ENCODE measurements at places on chromosomes 2 and 18.
A peak's percentile ranks its signal among the peaks of the same experiment; 100 is the strongest.

- DNase-seq = no peak
These were observed 122.5 kb downstream of the FOXI3 start for GRCh38 chr2:88329815-88330603.

GRCh38 chr18:61575419-61575818 is 242.2 kb downstream of the CDH20 start:
- no peak for DNase-seq

DNA sequence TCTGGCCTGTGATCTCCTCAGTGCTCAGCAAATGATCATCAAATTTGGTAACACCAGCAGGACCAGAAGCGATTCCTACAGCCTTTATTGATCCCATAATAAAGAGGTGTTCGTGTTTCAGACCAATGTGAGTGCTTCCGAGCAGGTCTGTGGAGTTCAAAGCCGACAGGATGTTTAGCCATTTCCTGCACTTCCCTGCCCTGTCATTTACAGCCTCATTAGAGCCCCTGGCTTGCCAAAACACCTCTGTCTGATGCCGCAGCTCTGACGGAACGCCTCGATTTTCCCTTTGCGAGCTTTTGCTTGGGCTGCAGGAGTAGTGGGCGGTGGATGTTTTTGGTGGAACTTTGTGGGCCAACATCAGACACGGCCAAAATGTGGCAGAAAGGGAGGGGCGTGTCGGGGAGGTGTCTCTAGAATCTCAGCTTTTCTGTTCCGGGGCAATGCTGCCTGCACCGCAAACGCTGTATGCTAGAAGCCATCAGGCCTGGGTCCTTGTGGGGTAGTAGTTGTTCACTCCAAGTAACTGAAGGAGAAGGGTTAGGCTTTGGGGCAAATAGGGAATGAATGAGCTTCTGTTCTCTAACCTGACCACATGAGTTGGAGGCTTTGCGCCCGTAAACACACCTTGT is 26.1 kb upstream of the INHBB start:
- DNase-seq = no peak

GRCh38 chr2:231720292-231720986 is 12.1 kb downstream of the PTMA start:
- DNase-seq = no peak

GRCh38 chr18:61531182-61531581 is 198.0 kb downstream of the CDH20 start:
- DNase-seq = no peak

DNA sequence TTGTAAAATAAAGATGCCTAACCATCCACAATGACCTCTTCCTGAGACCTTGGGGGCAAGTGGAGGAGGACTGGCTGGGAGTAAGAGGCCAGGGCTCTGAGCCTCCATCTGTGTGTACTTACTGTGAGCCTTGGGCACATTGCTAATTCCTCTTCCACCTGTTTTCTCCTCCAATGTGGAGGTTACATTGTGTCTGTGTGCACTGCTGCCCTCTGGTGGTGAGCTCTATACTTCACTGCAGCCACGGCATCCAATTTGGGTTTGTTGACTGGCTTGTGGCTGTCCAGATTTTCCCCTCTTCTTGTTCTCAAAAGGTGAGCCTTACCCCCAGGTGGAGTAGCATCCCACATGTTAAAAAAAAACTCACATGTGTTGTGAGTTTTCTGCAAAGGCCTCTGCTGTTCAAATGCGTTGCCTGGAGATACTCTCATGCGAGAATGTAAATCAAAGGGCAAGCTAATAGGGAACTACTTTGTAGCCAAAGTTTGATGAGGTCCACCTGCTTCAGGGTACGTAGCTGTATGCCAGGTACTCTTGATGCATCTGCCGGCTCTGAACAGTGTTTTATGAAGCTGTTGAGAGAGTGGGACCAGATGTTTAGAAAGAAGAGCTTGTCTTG is 80.8 kb downstream of the APOB start:
- DNase-seq = peak; percentile 36

- DNase-seq = no peak
These were observed 9.3 kb downstream of the PTH2R start for GRCh38 chr2:208415897-208416296.

- DNase-seq = no peak
These were observed 280.9 kb downstream of the NEDD4L start for GRCh38 chr18:58324824-58325480.

DNA sequence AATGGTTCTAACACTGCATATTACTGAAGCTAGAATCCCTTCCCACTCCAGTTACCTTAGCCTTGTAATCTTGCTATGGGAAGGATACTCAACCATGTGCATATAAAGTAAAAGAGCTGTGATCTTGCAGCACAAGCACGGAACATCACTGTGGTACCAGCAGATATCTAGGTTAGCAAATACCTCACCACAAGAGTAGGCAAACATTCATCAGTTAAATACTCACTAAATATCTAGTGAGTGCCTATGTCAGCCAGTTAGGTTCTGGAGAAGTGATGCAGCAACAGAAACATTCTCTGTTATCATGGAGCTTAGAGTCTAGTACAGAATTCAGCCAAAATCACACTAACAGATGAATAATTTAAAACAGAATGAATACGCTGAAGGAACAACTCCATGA is 349.6 kb upstream of the UBE2E3 start:
- no peak for DNase-seq

DNA sequence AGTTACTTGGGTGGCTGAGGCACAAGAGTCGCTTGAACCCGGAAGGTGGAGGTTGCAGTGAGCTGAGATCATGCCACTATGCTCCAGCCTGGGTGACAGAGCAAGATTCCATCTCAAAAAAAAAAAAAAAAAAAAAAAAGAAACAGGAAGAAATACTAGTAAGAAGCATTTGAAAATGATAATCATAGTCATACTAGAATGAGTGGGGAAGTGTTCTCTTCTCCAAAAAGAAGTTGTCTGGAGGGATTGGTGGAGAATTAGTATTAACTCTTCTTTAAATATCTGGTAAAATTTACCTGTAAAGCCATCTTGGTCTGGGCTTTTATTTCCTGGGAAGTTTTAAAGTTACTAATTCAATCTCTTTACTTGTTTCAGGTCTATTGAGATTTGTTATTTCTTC is 131.8 kb downstream of the FAM210A start:
- DNase-seq = no peak

DNA sequence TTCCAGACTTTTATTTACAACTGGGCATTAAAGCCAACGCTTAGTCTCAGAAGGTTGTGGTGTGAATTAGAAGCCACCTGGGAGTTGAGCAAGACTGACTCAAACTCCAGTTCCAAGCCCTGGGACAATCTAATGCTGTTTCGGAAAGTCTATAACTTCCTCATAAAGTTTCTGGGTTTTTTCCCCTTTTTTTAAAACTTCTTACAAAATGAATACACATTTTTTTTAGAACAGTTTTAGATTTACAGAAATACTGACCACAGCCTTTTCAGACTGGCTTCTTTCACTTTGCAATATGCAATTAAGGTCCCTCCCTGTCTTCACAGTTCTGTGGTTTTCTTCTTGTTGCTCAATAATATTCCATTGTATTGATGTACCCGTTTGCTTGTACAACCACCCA is 115.9 kb upstream of the TWIST2 start:
- no peak for DNase-seq

- DNase-seq = no peak
These were observed 145.7 kb downstream of the PTGR3 start for GRCh38 chr18:75063196-75063595.

- DNase-seq = no peak
These were observed 15.6 kb downstream of the SCN1A start for GRCh38 chr2:166112193-166112605.

DNA sequence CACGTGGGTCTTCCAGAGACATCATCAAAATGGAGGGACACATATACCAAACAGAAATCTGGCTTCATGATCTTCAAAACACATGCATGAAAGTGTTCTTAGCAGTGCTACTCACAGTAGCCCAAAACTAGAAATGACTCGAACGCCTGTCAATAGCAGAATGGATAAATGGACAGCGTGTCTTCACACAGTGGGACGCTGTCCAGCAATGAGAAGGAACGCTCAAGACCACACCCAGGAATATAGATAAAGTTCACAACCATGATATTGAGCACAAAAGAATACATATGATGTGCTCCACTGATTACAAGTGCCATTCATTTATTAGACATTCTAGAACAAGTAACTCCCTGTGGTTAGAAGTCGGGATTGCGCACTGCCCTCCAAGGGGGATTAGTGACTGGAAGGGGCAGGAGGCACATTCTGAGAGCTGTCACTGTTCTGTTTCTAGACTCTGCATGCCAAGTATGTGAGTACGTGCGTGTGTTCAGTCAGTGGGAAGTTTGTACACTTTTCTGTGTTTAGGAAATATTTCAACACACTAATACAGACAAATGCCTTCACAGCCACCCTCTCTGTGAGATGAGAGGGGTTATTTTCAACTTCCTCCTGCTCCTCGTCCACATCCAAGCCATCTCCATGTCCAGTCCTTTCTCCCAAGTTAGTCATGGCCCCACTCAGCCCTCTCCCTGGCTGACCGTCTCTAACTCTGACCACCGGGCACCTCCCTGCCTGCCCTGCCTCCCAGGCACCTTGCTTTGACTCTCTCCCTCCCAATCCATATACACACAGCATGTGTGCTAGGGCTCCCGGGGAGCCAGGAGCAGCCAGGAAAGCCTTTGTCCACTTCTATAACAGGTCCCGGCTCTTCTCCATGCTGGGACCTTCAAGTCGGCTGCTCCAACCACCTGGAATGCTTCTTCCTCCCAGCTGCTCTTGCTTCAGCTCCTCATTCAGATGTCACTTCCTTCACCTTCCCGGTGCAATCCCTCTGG is 26.9 kb upstream of the TNS1 start:
- no peak for DNase-seq

DNA sequence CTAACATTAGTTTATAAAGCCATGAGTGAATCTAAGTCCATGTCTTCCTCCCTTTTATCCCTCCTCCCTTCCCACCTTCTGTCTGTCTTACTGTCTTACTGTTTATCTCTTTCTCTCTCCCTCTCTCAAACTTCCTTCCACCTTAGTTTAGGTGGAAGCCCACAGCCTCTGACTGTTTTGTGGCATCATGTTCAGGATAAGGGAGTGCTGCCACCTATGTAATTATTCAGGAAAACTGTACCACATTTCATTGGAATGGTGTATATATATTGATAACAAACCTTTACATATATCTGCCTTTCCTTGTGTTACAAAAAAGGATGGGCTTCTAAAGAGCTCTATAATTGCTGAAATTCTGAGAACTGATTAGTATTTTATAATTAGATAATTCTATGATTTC is 48.7 kb downstream of the NETO1 start:
- DNase-seq = no peak

- no peak for DNase-seq
These were observed 70.8 kb upstream of the NOSTRIN start for GRCh38 chr2:168731616-168732015.

DNA sequence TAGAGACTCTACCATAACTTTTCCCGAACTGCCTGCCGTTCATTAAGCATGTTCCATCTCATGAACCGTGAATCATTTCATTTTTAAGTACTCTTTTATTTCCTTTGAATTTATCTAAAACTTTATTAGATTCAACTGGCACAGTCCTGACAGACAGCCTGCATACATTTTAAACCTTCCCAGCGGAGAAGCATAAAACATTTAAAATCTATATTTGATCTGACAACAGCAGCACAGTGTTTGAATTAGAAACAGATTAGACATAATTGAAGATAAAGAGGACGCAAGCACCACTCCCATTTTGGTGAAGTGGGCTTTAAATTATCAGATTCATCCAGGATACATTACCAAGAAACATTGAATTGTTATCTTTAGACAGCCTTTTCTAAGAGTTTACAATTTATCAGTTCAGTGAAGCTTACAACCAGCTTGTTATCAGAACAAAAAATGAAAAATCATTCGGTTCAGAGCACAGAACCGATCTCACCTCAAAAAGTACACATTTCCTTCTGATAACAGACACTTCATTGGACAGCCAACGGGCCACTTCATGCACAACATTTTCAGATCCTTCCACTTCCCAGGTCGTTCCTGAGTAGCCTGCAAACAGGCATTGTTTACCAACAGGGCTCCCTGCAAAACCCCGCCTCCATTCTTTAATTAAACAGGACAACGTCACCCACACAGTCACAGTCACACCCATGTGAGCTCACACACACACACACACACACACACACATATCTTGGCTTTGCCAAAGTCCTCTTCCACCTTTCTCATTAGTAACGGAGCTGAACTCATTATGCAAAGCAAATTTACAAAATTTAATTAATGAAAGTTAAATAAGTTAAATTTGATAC is 171.2 kb downstream of the SP3 start:
- DNase-seq = no peak
